Gastrocnemius medialis (tissue), 4 donors: ENCODE measurements at places on chromosomes 7 and 10. TPM values are rescaled to one million over a fixed set of nuclear protein-coding genes. Genes with fewer than 3 reads are reported as not detected.

GRCh38 chr10:11874568-11875493 lies 51.7 kb downstream of the PROSER2 start:
- peaks cover 19% of the 10 kb centered on the region for H3K4me1 ChIP-seq
- H3K27ac ChIP-seq, result peak overlapping the region; percentile 43
- H3K27me3 ChIP-seq, result no peaks in the 10 kb centered on the region
- H3K36me3 ChIP-seq, result no peaks in the 10 kb centered on the region
- no peak for DNase-seq
- no peak overlapping the region for H3K4me3 ChIP-seq

The ZCWPW1 gene
- total RNA-seq, result 1.6 TPM

GRCh38 chr7:137880432-137880831 lies 33.7 kb upstream of the DGKI start:
- peaks cover 32% of the 10 kb centered on the region for H3K36me3 ChIP-seq
- H3K4me3 ChIP-seq, result no peak overlapping the region
- H3K27ac ChIP-seq, result peak overlapping the region; percentile 68
- H3K27me3 ChIP-seq, result no peaks in the 10 kb centered on the region

The ASZ1 gene
- not detected for total RNA-seq

DNA sequence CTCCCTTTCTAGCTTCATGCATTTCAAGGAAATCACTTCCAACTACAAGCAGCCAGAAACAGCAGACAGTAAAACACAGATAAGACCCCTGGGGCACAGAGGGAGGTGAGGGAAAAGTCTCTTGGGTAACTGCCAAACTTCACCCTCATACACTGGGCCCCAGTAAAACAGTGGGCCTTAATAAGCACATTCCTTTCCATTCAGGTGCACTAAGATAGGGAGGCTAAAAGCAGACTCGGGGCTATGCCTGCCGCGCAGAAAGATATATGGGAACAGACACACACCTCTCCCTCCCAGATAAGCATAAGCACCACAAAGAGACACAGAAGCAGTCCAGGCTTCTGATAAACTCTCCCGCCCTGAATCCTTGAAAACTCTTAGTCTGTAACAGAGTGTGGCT lies 117.0 kb downstream of the TYW1B start:
- no peak for DNase-seq
- H3K36me3 ChIP-seq, result no peaks in the 10 kb centered on the region
- no peak overlapping the region for H3K27ac ChIP-seq

GRCh38 chr7:66237906-66238772 lies 33.0 kb downstream of the TPST1 start:
- H3K36me3 ChIP-seq, result no peaks in the 10 kb centered on the region
- no peak overlapping the region for H3K4me3 ChIP-seq
- no peak for DNase-seq

DNA sequence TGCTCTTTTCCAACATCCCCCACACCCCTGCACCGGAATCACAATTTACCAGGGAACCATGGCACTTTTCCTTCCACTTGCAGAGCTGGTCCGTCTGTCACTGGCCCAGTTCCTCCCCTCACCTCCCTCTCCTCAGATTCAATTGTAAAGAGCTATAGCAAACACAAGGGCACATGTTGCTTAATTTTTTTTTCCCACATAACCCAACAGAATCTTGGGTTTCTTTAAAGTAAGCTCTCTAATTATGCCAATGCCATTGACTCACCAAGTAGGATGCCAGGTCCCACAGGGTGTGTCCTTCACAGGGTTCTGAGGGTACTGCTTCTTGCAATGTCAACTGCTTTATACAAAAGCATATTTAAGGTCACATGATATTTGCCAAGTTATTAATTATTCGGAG lies 262.2 kb downstream of the AUTS2 start:
- no peaks in the 10 kb centered on the region for H3K27me3 ChIP-seq
- H3K4me1 ChIP-seq, result no peaks in the 10 kb centered on the region
- H3K36me3 ChIP-seq, result no peaks in the 10 kb centered on the region
- H3K4me3 ChIP-seq, result no peak overlapping the region

DNA sequence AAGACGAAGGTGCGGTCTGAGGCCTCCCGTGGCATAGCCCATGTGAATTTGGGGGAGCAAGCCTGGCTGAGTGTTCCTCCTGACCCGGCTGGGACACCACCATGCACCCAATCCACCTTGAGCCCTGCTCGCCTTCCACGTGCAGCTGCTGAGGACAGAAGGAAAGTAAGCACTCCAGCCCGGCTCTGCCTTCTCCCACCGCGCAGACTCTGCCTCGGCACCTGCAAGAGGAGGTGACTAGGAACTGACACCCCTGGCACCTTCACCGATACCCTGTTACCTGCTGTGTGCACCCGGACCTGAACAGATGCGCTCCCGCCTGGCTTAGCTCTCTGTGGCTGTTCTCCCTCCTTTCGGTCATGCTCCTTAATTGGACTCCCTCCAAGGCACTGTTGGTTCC lies 57.0 kb upstream of the OPN4 start:
- no peaks in the 10 kb centered on the region for H3K27me3 ChIP-seq
- H3K27ac ChIP-seq, result no peak overlapping the region
- H3K36me3 ChIP-seq, result no peaks in the 10 kb centered on the region
- no peak overlapping the region for H3K4me3 ChIP-seq
- no peaks in the 10 kb centered on the region for H3K4me1 ChIP-seq

- H3K36me3 ChIP-seq, result no peaks in the 10 kb centered on the region
- no peak overlapping the region for H3K4me3 ChIP-seq
- no peak for DNase-seq
- no peaks in the 10 kb centered on the region for H3K4me1 ChIP-seq
These were observed 8.9 kb downstream of the PROSER2 start for GRCh38 chr10:11832042-11832441.

DNA sequence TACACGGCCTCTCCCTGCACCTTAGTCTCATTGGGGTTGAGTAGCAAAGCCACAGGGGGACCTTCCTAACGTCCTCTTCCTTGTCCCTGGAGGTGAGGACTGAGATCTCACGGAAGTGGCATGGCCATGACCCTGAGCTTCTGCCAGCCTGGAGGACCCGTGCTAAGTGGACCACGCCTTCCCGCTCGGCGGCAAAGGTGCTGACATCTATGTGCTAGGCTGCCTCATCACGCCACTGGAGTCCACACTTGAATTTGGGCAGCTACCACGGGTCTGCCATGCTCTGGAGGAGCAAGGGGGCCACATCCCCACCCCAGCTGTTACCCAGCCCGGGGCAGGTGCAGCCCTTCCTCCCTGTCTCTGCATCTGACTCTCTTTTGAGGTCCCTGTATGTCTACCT lies 15.3 kb downstream of the GHRHR start:
- no peaks in the 10 kb centered on the region for H3K36me3 ChIP-seq
- H3K4me3 ChIP-seq, result no peak overlapping the region
- no peak overlapping the region for H3K27ac ChIP-seq
- DNase-seq, result no peak

GRCh38 chr7:155782466-155782865 lies 29.8 kb downstream of the SHH start:
- no peak overlapping the region for H3K4me3 ChIP-seq
- DNase-seq, result no peak
- H3K36me3 ChIP-seq, result no peaks in the 10 kb centered on the region
- no peak overlapping the region for H3K27ac ChIP-seq
- H3K4me1 ChIP-seq, result no peaks in the 10 kb centered on the region
